NCI-H460 (cell line): ENCODE measurements at places on chromosomes 12 and 14.

GRCh38 chr12:66074561-66074960, 56.0 kb downstream of the LLPH start:
- no peak for DNase-seq

- DNase-seq = peak; percentile 70
These were observed 94.9 kb downstream of the DAAM1 start for GRCh38 chr14:59283361-59283760.

DNA sequence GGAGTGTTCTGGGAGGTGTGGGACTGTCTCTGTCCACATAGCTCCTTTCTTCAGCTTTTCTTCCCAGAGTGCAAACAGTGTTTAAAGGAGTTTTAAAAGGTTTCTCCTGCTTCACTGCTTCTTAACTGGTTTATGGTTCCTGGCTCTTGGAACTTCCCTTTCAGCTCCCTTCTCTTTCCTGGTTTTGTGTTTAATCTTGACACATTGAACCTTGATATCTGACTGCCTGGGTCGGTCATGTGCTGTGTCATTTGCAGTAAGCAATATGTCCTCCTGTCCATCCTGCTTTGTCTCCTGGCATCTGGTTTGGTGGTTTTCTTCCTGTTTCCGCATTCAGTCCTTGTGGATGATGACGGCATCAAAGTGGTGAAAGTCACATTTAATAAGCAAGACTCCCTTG, 2.2 kb downstream of the TMEM106C start:
- no peak for DNase-seq

GRCh38 chr14:89810101-89810500, 144.4 kb downstream of the EFCAB11 start:
- DNase-seq = no peak

- no peak for DNase-seq
These were observed 4.9 kb upstream of the PMCH start for GRCh38 chr12:102202556-102202955.

GRCh38 chr14:104425171-104425681, 154.3 kb upstream of the C14orf180 start:
- no peak for DNase-seq

DNA sequence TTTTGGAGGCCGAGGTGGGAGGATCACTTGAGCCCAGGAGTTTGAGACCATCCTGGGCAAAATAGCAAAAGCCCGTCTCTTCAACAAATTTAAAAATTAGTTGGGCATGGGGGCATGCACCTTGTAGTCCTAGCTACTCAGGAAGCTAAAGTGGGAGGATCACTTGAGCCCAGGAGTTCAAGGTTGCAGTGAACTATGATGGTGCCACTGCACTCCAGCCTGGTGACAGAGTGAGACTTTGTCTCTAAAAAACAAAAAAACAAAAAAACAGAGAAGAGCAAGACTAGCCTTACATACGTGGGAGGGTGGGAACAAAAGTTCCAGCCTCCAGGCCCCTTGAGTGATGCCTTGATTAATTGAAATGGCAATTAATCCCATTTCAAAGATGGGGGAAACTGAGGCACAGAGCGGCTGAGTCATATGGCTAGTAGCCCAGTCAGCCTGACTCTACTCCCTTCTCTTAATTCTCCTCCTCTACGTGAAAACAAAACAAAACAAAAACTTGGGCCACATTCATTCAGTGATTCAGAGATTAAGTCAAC, 3.3 kb upstream of the FAM222A start:
- no peak for DNase-seq

GRCh38 chr12:11847539-11847938, 198.1 kb downstream of the ETV6 start:
- DNase-seq = no peak

DNA sequence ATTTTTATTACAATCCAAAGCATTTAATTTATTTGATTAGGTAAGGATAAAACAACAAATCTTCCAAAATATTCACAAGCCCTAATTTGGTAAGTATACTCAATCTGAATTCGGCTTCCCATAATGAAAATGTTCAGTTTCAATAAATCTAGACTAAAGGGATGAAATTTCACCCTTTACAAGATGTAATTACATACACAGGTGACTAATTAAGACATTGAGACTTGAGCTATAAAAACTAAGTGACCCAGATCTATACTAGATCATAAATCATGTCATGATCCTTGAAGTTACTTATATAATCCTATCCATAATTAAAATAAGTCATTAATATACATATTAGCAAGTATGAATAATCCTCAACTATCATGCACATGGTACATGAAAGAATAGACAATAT, 36.6 kb downstream of the LRP6 start:
- DNase-seq = no peak

- no peak for DNase-seq
These were observed 14.8 kb upstream of the PAX9 start for GRCh38 chr14:36646664-36647416.

- DNase-seq = no peak
These were observed 53.1 kb downstream of the TGFB3 start for GRCh38 chr14:75928690-75929181.

DNA sequence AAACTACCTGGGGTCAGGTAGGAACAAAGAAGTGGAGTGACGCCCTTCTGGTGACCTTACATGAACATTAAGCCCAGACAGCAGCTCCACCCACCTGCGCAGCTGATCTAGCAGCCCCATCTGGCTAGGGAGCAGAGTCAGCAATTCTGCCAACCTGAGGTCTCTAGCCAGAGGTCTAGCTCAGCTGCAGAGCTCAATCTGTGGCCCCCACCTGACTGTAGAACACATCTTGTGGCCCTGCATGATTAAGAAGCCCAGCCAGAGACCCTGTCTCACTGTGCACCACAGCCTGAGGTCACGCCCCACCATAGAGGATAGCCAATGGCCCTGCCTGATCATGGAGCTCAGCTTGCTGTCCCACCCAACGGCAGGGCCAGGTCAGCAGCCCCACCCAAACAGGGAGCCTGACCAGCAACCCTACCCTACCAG, 50.6 kb upstream of the HIGD1C start:
- no peak for DNase-seq

- no peak for DNase-seq
These were observed 52.4 kb downstream of the CCDC91 start for GRCh38 chr12:28242496-28243309.

DNA sequence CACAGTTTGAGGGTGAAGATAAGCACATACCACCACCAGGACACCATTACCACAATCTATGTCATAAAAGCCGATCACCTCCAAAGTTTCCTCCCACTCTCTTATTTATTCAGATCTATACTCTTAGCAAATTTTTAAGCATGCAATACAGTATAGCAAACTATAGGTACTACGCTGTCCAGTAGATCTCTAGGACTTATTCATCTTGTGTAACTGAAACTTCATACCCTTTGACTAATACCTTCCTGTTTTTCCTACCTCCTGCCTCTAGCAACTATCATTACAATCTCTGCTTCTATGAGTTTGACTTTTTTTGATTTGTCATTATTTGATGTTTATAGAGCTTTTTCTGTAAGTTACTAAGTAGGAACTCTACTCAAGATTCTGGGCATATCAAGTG, 84.5 kb upstream of the MANSC4 start:
- no peak for DNase-seq

- DNase-seq = no peak
These were observed 371.0 kb downstream of the FUT8 start for GRCh38 chr14:65783576-65783975.

GRCh38 chr12:4089956-4090355, 183.6 kb upstream of the CCND2 start:
- no peak for DNase-seq

GRCh38 chr14:103629503-103630121, 601 bp downstream of the KLC1 start:
- DNase-seq = no peak

- no peak for DNase-seq
These were observed 2.4 kb downstream of the CEP83 start for GRCh38 chr12:94457311-94457710.

DNA sequence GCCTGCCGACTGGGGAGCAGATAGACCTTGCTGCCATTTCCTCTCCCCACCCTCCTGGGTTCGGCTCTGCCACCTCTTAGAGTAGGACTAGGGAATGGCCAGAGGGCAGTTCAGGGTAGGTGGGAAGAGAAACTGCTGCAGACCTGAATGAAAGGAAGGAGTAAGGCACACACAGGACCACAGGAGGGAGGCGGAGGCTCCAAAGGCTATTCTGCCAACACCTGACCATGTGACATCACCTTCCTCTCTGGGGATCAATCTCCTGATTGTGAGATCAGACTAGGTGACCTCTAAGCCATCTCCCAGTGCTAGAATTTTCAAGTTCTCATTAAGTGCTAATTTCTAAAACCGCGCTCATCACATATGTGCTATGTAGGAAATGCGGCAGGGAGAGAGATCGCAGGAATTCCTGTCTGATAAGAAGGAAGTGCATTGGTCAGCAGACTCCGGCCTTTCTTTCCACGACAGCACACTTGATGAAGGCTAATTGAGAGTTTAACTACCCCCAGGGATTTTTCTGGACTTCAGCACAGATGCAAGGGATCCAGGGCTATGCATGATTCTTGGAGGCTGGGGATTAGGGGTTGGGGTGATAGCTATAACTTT, 11.5 kb upstream of the TSPAN11 start:
- DNase-seq = no peak

DNA sequence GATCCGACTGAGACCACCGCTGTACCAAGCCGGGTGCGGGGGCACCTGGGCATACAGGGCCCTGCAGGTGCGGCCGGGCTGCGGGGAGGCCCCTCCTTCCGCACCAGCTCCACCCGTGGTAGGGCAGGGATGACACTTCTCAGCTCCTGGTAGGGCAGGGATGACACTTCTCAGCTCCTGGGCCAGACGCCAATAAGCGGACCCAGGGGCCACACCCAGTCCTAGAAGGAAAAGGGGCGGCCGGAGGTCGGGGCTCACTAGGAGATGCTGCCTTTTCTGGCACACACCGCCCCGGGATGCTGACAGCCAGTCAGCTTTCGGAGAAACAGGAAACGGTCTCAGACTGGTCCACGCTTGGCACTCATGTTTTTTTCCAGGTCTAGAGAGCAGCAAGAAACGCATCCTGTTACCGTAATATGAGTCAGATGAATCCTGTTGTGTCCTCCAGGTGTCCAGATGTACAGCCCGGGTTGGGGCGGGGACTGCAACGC, 34.8 kb downstream of the NFKBIA start:
- peak; percentile 27 for DNase-seq

DNA sequence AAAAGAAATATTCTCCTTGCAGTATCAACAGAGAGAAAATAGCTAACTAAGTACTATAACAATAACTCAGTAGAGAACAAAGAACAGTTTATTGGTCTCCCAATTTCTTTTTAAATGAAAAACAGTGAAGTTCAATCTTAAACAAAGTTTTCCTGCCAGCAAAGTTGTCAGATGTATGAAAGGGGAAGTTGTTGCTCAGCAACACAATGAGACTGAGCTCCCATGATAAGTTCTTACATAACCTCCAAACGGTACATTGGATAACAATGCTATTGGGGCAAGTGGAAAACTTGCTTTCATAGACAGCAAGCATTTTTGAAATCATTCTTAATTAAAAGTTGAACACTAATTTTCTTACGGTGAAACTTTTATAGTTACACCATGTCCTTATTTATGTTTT, 94.9 kb downstream of the ALG10B start:
- DNase-seq = no peak

- DNase-seq = no peak
These were observed 262.5 kb downstream of the RASSF9 start for GRCh38 chr12:85573635-85574214.

- no peak for DNase-seq
These were observed 40.6 kb downstream of the LTBP2 start for GRCh38 chr14:74571441-74571841.

GRCh38 chr14:49582113-49582977, 3.8 kb downstream of the RPS29 start:
- no peak for DNase-seq

DNA sequence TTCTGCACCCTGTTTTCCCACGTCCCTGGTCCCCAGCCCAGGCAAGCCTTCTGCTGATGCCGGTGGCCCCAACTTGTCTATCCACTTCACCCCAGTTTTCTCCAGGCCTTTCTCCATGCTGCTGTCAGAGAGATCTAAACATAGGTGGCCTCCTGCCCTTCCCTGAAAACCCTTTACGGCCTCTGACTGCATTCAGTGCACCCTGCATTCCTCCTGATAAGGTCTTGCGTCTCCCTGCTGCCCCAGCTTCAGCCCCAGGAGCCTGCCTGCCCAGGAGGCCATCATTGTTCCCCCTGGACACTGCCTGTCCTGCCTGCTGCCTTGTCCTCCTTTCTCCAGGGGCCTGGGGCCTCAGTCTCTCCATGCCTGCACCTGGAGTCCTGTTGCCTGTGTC, 29.8 kb downstream of the TRAF3 start:
- no peak for DNase-seq

- no peak for DNase-seq
These were observed 305.3 kb downstream of the ITPR2 start for GRCh38 chr12:26527682-26528081.

DNA sequence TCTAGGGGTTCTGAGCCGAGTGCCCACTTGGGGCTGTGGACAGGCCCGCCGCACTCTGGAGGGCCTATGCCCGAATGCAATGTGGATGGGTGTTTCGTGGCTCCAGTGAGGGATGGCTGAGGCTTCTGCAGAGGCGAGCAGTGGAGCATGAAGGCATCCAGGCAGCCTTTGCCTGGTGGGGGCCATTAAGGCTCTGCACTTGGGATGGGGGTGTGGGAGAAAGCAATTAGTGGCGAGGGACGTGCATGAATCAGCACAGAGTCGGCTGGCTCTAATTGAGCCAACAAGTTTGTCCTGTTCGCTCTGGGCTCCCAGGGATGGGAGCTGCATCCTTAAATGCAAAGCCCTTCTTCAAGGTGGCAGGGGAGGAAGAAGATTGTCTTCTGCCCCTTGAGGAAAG, 346.9 kb upstream of the FKBP4 start:
- no peak for DNase-seq

GRCh38 chr14:73613046-73613383, 698 bp downstream of the ACOT6 start:
- DNase-seq = no peak

- DNase-seq = no peak
These were observed 107.1 kb downstream of the GPR135 start for GRCh38 chr14:59358102-59358501.

GRCh38 chr12:89984846-89985245, 276.2 kb upstream of the ATP2B1 start:
- no peak for DNase-seq

- no peak for DNase-seq
These were observed 238.4 kb downstream of the MED13L start for GRCh38 chr12:116039081-116039480.

- no peak for DNase-seq
These were observed 1.3 kb downstream of the RNASE6 start for GRCh38 chr14:20782280-20782890.

GRCh38 chr14:45658226-45658916, 405.4 kb upstream of the MIS18BP1 start:
- DNase-seq = no peak

DNA sequence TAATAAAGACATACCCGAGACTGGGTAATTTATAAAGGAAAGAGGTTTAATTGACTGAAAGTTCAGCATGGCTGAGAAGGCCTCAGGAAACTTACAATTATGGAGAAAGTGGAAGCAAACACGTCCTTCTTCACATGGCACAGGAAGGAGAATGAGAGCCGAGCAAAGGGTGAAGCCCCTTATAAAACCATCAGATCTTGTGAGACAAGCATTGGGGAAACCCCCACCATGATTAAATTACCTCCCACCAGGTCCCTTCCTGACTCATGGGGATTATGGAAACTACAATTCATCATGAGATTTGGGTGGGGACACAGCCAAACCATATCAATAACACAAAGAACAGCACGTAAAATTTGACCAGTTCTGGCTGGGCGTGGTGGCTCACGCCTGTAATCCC, 85.6 kb upstream of the ATF7IP start:
- DNase-seq = no peak
